ENCODE measurements at places on chromosomes 7 and 10.

- no peak for DNase-seq
These were observed 251.4 kb upstream of the SEMA3C start for GRCh38 chr7:81170291-81170690.

DNA sequence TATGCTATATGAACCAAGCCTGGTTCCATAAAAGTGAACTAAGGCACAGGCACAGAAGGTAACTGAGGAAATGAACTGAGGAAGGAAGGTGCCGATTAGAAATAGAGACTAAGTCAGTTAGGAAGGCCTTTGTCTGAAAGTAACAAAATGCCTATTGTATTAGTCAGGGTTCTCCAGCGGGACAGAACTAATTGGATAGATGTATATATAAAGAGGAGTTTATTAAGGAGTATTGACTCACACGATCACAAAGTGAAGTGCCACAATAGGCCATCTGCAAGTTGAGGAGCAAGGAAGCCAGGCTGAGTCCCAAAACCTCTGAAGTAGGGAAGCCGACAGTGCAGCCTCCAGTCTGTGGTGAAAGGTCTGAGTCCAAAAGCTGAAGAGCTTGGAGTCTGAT lies 13.9 kb upstream of the PLXNA4 start:
- no peak for DNase-seq

DNA sequence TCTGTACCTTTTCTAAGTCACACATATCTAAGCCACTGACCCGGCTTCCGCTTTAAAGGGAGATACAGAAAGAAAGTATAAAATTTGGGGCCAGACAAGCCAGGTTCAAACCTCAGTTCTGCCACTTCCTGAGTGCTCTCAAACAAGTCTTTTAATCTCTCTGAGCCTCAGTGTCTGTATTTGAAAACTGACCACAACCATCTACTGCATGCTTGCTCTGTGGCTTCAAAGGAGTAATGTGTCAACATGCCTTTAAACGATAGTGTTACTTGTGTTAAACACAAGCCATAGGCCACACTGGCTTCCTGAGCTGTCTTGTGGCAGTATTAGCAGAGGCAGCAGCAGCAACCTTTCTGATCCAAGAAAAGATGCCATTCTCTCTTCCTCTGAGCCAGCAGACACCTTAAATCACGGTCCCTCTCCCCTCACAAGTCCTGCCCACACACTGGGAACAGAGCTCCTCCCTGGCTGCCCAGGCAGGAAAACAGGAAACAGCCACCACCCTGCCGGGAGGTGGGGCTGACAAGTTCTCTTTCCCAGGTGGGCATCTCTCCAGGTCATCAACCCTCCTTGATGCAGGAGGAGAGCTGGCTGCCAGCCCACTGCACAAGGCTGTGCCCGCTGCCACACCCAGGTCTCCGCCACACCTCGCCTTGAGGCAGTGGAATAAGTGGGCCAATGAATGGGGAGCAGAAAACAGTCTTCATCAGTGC lies 10.7 kb downstream of the HIP1 start:
- no peak for DNase-seq

DNA sequence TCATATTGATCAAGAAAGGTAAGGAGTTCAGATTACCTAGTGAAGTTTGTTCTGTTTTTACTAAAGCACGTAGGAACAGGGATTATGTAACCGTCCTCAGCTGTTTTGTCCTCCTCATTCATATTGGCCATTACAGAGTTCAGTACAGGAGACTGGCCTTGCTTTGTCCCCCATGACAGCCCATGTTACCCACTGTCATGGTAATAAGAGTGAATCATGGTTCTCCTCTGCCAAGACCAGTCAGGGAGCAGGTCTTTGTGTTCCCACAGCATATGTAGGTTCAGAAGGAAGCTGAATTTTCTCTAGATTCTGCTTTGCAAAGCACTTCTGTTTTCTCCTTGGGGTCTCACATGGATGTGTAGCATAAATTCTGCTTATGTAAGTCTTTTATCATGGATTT lies 106.2 kb upstream of the GPR141 start:
- DNase-seq = no peak

GRCh38 chr7:157625973-157626742 lies 289.4 kb downstream of the DNAJB6 start:
- DNase-seq = no peak

DNA sequence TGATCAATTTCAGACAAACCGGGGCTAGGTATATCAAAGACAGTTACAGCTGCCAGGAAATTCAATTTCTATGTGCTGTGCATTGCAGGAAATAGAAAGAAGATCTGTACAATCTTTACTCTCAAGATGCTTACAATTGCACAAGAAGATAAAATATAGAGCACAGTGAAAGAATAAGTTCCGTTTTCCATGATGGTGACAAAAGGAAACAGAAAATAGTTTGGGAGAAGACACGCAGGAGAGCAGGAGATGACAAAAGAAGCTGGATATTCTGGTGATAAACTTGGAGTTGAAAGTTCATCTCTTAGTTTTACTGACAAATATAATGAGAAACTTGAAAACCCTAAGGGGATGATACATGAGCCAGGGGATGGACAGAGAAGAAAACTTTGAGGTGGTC lies 646.0 kb downstream of the PARD3 start:
- DNase-seq = no peak

GRCh38 chr7:115822380-115822779 lies 208.2 kb downstream of the TFEC start:
- DNase-seq = no peak

- DNase-seq = no peak
These were observed 124.8 kb downstream of the ADCY1 start for GRCh38 chr7:45699015-45699309.

GRCh38 chr7:118175740-118176139 lies 8.2 kb upstream of the LSM8 start:
- DNase-seq = no peak

- DNase-seq = no peak
These were observed 606.3 kb upstream of the FZD8 start for GRCh38 chr10:36248304-36248981.

GRCh38 chr10:47041396-47042198 lies 130.4 kb downstream of the PTPN20 start:
- no peak for DNase-seq

- no peak for DNase-seq
These were observed 95.9 kb upstream of the GPR26 start for GRCh38 chr10:123570051-123570897.

- no peak for DNase-seq
These were observed 112.3 kb downstream of the ARHGAP12 start for GRCh38 chr10:31816318-31816717.

DNA sequence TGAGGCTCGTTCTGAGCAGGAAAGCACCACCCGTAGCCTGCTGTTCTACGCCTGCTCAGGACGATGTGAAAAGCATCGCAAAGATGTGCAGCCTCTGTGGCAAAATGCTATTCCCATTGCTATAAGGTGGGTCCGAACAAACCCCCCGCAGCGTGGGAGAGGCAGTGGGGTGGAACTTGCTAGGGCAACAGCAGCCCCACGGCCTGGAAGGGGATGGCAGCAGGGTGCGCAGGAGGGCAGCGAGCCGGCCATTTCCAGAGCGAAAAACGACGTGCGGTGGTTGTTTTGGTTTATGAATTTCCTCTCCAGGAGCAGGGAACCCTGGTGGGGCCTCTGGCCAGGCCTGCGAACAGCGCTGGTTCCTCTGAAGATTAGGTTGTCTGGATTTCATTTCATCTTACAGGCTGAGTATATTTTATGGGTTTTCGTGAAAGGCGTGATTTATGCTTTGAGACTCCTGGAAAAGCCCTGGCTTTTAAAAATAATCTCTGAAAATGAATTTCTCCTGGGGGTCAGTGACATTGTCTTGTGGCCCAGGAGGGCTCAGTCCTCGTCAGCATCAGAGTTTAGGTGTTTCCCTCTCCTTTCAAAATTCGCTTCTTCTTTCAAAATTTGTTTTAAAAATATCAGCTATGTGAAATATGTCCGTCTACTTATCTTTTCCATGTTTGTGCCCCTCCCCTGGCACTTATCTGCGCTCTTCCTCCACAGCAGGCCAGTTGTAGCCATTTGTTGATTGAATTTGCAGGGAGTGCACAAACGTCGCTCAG lies 42.3 kb upstream of the UBE3C start:
- no peak for DNase-seq

DNA sequence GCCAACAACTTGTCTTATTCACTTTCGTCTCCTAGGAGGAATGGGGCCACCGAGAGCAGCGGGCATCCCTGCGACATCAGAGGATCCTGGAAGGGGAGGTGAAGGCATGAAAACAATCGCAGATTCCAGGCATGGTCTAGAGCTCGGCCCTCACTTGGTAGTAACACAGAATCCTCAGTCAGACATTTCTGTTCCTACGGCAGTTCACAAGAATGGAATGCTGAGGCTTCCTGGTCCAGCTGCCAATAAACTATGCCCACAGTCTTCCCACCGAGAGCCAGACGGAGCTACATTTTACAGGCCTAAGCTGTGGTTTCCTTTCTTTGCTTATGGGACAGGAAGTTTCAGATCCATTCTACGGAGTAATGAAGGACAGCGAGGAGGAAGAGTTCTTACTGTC lies 75.8 kb downstream of the OR13A1 start:
- no peak for DNase-seq

DNA sequence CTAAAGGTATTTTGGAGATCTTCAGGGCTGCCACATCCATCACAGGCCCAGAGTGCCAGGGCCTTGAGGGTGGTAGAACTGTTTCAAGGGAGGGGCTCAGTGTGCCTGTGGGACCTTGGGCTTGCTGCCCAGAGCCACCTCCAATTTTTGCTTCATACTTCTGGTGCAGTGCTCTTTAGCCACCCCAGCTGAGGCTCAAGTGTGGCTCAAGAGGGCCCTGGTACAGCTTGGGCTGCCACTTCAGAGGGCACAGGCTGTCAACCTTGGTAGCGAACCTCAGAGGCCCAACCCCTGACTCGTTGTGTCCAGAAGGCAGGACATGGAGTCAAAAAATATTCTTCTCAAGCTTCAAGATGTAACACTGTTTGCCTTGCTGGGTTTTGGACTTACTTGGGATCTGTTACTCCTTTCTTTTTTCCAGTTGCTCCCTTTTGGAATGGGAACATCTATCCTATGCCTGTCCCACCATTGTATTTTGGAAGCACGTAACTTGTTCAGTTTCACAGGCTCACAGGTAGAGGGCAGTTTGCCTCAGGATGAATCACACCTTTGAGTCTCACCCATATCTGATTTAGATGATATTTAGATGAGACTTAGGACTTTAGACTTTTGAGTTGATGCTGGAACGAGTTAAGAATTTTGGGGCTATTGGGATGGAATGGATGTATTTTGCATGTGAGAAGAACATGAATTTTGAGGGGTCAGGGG lies 224.8 kb downstream of the RPS24 start:
- DNase-seq = no peak

DNA sequence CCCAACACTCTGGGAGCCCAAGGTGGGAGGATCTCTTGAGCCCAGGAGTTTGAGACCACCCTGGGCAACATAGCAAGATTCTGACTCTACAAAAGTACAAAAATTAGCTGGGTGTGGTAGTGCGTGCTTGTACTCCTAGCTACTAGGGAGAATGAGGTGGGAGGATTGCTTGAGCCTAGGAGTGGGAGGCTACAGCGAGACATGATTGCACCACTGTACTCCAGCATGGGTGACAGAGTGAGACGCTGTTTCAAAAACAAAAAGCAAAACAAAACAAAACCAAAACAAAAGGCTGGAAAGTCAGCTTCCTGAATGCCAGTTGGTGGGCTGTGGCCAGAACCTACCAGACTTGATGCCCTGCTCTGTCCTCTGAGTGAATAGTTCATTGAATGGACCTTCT lies 242.8 kb downstream of the PHTF2 start:
- no peak for DNase-seq

DNA sequence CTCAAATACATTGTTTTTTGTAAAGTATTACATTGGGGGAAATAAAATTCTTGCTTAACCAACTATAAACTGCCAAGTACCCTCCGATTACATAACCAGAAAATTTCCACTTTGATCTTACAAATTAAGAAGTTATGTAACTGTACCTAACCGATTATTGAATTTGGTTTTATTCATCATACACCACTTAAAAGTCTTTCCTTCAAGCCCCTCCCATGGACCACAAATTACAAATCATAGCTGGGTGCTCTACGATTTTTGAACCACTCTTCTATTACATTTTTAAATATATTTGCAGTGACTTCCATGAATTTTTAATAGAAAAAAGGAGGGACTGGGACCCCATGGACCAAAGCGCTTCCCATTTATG lies 630 bp downstream of the ZNF680 start:
- no peak for DNase-seq

DNA sequence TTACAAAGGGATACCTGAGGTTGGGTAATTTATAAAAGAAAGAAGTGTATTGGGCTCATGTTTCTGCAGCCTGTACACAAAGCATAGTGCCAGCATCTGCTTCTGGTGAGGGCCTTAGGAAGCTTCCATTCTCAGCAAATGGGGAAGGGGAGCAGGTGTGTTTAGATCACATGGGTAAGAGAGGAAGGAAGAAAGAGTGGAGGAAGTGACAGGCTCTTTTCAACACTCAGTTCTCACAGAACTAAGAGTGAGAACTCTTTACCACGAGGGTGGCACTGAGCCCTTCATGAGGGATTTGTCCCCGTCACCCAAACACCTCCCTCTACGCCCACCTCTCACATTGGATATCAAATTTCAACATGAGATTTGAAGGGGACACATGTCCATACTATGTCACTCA lies 506 bp upstream of the FAM170B start:
- no peak for DNase-seq

DNA sequence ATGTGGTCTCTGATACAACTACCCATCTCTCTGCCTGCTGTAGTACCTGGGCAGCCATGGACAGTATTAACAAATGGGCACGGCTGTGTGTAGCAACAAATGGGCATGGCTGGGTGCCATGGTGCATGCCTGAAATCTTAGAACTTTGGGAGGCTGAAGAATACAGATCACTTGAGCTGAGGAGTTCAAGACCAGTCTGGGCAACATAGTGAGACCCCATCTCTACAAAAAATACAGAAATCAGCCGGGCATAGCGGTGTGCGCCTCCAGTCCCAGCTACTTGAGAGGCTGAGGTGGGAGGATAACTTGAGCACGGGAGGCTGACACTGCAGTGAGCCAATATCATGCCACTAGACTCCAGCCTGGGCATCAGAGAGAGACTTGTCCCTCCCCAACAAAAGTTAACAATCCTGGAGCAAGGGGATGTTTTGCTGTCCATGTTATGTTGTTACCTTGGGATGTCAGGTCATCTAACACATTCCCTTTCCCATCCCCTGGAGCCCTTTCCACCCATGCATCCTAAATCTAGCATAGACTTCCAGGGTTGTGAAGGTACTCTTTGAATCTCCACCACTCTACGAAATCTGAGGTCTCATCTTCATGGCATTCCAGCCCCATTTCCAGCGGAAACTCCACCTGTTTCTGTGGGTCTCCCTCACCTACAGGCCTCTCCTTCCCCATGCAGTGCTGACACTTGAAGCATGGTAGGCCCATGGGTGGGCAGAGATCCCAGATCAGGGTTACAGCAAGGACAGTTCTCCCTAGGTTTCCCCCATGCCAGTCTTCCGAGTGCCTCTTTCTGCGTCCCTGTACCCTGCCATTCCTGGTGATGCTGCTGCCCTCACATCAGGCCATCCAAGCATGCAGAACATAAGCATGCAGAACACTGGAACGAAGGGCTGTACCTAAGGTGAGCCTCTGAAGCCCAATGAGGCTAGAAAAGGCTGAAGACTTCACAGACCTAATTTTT lies 13.1 kb downstream of the FXYD4 start:
- DNase-seq = no peak

- peak; percentile 28 for DNase-seq
These were observed 208.3 kb downstream of the CELF2 start for GRCh38 chr10:11225935-11226334.

- DNase-seq = no peak
These were observed 84.8 kb downstream of the OAT start for GRCh38 chr10:124333931-124334330.

Data from occipital lobe (tissue), 3 donors.